Gastroesophageal sphincter (tissue), 4 donors: ENCODE measurements at places on chromosomes 2 and 18.

DNA sequence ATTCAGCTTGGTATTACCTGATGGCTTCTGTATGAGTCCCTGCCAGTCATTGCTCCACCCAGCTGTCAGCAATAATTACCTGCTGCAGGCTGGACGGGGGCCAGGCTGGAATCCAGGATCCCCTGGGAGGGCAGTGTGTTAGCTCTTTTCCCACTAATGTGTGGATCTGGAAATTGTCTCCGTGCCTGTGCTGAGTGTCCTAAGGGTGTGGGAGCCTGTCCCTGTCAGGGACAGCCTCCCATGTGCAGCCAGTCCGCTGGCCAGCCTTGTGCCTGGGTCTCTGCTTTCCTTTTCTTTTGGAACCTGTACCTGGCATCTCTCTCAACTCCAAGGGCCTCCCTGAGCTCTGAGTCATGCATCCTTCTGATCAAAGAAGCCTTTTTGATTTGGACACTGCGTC, 107.2 kb upstream of the SPRED2 start:
- H3K4me1 ChIP-seq = no peaks in the 10 kb centered on the region
- no peaks in the 10 kb centered on the region for H3K27me3 ChIP-seq
- no peak overlapping the region for H3K27ac ChIP-seq
- no peak overlapping the region for H3K4me3 ChIP-seq
- no peak for ATAC-seq

- H3K4me3 ChIP-seq = peak overlapping the region; percentile 87
- no peak for ATAC-seq
- H3K27me3 ChIP-seq = no peaks in the 10 kb centered on the region
Observed at GRCh38 chr18:7568426-7568825, 1.3 kb downstream of the PTPRM start.

DNA sequence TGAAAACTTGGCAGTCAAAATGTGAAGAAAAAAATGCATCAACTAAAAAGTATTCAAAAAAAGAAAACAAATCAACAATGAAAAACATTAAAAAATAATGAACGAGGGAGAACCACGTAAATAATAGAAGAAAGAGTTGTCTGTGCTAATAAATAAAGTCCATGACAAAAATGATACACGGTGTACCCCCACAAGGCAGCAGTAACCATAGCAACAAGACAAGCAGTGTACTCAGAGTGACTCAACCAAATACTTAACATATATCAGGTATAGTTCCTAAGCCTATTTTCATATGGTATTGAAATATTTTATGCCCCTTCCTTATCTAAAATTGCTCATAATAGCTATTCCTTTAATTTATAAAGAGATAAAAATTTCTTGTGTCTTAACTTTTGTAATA, 162.3 kb upstream of the TMEM200C start:
- no peak overlapping the region for H3K4me3 ChIP-seq
- H3K27me3 ChIP-seq = no peaks in the 10 kb centered on the region
- ATAC-seq = no peak
- H3K36me3 ChIP-seq = no peaks in the 10 kb centered on the region
- H3K4me1 ChIP-seq = no peaks in the 10 kb centered on the region
- H3K27ac ChIP-seq = no peak overlapping the region

GRCh38 chr2:50754514-50754913, 277.4 kb downstream of the NRXN1 start:
- no peaks in the 10 kb centered on the region for H3K4me1 ChIP-seq
- H3K36me3 ChIP-seq = no peaks in the 10 kb centered on the region
- no peak overlapping the region for H3K4me3 ChIP-seq
- H3K27me3 ChIP-seq = no peaks in the 10 kb centered on the region
- H3K27ac ChIP-seq = no peak overlapping the region

DNA sequence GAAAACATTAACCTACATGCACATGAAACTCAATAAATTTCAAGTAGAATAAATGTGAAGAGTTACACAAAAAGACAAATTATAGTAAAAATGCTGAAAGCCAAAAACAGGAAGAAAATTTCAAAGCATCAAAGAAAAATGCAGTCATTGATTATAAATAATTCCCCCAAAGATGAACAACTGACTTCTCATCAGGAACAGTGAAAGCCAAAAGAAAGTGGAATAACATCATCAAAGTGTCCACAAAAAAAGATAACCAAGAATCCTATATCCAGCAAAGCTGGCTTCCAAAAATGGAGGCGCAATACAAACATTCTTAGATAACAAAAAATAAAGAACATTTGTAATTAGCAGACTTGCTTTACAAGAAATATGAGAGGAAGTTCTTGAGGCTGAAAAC, 161.6 kb downstream of the CMPK2 start:
- no peak overlapping the region for H3K27ac ChIP-seq
- H3K27me3 ChIP-seq = no peaks in the 10 kb centered on the region
- no peak overlapping the region for H3K4me3 ChIP-seq
- no peaks in the 10 kb centered on the region for H3K4me1 ChIP-seq
- ATAC-seq = no peak

DNA sequence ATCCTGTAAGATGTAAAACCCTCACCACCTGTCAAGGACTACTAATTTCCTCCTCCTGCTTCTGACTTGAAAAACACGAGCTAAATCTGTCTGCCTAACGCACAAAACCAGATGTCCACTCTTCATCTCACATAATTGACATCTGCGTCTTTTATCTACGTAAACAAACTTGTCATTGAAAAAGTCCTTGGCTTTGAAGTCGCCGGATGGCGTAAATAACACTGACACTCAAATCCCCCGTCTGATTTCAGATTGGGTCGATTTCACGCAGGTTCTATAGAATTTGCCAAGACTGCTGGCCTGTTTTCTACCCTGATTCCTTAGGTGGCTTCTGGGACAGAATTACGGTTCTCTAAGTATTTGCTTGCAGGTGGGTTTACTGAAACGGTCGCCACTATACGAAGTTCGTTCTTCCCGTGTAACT, 539 bp upstream of the MOB4 start:
- H3K36me3 ChIP-seq = no peaks in the 10 kb centered on the region
- H3K27ac ChIP-seq = peak overlapping the region; percentile 95
- peak overlapping the region; percentile 82 for H3K4me3 ChIP-seq
- H3K4me1 ChIP-seq = peaks cover 50% of the 10 kb centered on the region

DNA sequence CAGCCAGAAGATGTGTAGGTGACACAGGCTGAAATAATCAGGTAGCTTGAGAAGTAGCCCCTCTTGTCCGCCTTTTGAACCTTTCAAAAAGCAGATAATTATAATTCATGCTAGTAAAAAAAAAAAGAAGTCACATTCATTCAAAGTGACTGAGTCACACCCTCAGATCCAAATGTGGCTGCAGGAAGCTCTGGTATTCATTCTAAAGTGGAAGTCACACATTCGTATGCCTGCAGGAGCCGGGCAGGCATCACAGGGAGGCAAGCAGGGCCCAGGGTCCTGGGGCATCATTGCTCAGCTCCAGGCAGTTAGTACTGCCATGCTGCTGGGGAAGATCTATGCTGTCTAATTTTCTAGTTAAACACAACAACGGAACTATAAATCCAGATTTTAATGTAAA, 21.7 kb upstream of the RAB11FIP5 start:
- ATAC-seq = no peak
- no peaks in the 10 kb centered on the region for H3K36me3 ChIP-seq
- no peak overlapping the region for H3K27ac ChIP-seq
- no peaks in the 10 kb centered on the region for H3K4me1 ChIP-seq

DNA sequence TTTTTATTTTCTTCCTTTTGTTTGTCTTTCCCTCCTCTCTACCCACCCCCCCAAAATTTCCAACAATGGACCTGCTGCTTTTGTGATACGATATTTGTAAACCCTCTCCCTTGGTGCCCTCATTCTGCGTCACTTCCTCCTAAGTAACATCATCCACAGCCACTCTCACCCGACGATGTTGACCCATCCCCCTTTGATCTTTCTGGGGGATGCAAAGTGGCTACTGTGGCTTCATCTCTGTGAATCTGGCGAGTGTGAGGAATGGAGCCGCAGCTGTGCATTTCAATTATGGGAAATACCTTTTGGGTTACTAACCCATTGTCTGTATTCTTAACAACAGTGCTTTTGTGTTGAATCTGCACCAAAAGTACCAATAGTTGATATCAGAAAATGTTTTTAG, 19.4 kb downstream of the ANTXR1 start:
- H3K27me3 ChIP-seq = no peaks in the 10 kb centered on the region
- H3K27ac ChIP-seq = peak overlapping the region; percentile 40
- H3K4me1 ChIP-seq = peaks cover 51% of the 10 kb centered on the region
- ATAC-seq = no peak
- no peak overlapping the region for H3K4me3 ChIP-seq
